ENCODE measurements at places on chromosomes 13 and 19.
A peak's percentile ranks its signal among the peaks of the same experiment; 100 is the strongest.

GRCh38 chr13:25844559-25845434 lies 207.0 kb downstream of the SHISA2 start:
- DNase-seq, result peak; percentile 7

GRCh38 chr13:89361909-89362308 lies 1690.7 kb downstream of the SLITRK5 start:
- DNase-seq, result no peak

- no peak for DNase-seq
Observed at GRCh38 chr13:24899601-24900000, 135.6 kb downstream of the RNF17 start.

- DNase-seq, result no peak
Observed at GRCh38 chr13:106691341-106691740, 123.4 kb upstream of the ARGLU1 start.

DNA sequence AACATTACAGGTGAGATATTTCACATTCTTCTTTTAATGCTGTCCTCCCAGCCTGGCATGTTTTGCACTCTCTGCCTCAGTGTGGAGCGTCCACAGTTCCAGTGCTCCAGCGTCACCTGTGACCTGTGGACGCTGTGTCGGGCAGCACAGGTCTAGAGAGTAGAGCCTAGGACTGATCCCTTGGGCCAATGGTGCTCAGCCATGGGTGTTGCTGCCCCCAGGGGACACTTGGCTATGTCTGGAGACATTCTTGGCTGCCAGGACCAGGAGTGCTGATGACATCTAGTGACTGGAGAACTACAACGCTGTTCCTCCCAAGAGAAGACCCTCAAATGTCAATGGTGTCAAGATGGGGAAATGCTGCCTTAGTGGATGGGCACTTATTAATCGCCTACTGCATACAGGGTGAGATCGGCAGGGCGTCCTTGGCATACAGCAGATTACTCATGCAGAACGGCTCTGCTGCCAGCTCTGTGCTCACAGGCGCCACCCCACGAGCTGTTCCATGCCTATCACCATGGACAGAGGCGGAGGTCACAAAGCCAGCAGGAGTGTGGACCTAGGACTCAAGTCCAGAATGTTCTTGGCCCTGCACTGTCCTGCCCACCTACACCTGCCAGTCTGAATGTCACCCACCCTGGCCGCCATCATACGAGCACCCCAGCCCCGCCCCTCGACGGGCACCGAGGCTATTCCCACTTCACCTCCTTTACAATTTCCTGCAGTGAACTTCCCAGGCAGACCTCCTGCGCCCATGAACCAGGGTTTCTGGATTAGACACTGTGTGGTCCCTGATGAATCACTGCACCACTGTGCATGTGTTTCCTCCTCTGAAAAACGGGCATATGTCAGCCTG lies 13.9 kb upstream of the MADCAM1 start:
- DNase-seq, result no peak

DNA sequence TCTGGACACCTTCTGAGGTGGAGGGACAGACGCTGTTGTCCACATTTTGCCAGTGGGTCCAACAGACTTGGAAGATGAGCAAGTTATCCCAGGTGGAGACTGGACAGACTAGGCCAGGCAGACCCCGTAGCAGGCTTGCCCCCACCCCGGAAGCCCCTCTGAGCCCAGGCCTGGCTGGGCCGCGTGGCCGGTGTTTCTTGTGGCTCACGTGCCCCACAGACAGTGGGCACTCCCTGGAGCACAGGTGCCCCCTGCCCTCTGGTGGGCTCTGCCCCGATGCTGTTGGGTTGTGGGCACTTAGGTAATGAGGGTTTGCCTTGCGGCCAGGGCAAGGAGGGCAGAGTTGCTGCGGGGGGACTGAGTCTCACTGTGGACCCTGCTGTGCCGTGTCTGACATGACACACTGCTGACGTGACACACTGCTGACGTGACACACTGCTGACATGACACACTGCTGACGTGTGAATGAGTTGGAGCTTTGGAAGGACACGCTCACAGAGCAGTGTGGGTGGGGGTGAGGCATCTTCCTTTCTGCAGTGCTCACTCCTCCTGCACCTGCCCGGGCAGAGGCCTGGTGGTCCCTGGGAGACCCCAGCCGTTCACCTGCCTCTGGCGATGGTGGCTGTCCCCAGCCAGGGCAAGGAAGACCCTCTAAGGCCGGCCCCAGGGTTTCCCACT lies 25.1 kb downstream of the DOT1L start:
- peak; percentile 15 for DNase-seq

- DNase-seq, result no peak
Observed at GRCh38 chr13:103351035-103351828, 285.0 kb upstream of the SLC10A2 start.

DNA sequence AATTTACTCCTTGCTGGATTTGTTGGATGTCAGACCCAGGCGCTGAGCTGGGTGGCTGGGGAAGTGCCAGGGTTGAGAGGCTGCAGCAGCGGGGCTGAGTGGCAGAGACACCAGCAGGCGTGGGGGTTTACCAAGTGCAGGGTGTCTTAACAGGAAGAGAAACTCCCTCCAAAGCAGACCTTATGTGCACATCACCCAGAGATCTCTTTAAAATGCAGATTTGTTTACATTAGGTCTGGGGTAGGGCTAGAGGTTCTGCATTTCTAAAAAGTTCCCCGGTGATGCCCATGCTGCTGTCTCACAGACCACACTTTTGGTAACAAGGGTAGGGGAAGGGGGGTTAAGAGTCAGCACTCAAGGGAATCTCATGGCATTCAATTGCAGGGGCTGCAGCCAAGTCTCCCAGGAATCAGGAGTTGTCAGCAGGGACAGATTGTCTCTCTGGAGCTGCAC lies 80.7 kb upstream of the OLFM4 start:
- DNase-seq, result no peak

- no peak for DNase-seq
Observed at GRCh38 chr19:47819858-47820257, 1.9 kb upstream of the CRX start.

DNA sequence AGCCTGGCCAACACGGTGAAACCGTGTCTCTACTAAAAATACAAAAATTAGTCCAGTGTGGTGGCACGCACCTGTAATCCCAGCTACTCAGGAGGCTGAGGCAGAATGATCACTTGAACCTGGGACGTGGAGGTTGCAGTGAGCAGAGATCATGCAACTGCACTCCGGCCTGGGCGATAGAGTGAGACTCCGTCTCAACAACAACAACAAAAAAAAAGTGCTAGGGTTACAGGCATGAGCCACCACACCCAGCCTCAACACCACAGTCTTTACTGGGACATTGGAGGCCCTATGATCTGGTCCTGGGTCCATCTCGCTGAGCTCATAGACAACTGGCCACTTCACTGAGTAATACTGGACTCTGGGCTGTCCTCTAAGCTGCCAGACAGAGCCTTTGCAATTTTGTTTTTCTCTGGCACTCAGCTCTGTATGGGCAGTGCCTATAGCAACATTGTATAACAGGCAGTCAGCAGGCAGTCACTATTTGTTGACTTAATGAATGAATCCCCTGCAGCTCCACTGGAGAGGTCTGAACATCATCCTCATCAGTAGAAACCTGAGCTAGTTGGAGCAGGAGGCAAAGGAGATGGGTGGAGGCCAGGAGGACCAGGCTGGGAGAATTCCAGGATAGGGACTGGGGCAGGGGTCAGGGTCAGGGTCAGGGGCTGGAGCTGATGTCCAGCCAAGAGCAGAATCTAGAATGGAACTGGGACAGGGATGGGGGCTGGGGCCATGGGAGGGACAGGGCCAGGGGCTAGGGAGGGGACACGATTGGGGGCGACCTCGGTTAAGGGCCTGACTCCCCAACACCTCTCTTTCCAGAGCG lies 8.1 kb downstream of the BLOC1S3 start:
- no peak for DNase-seq

DNA sequence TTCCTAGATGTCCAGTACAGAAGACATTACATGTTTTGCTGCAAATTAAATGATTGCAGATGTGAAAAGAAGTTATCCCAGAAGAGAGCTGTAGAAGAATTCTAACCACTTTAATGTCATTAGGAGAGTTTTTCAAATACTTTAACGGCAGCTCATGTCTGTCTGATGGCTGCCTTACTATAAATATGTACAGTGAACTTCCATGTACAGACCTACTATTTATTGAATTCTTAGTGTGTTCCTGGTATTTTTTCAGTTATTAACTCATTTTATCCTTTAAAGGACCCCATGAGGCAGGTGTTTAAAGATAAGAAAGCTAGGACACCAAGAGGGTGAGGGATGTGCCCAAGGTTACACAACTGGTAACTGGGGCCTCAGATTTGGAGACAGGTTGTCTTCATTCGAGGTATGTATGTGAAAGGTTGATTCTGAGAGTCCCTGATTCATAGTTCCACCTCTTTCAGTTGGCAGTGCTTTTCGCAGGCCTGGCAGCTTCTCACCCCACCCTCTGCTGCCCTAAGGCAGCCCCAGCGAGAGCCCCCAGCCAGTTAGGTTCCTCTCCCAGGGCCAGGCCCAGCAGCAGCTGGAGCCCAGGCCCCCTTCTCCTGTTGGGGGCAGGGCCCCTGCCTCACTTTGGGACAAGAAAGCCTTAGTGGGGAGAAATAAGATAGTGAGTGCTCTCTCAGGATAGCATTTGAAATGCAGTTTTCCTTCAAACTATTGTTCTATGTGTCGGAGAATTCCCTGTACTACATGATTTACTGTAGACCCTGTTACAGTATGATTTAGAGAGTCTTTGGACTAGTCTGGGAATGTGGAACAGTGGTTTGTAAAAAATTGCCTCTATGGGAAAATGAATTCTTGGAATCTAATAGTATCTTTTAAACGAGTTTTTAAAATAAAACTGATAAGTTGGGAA lies 67.7 kb upstream of the TEX29 start:
- peak; percentile 55 for DNase-seq

DNA sequence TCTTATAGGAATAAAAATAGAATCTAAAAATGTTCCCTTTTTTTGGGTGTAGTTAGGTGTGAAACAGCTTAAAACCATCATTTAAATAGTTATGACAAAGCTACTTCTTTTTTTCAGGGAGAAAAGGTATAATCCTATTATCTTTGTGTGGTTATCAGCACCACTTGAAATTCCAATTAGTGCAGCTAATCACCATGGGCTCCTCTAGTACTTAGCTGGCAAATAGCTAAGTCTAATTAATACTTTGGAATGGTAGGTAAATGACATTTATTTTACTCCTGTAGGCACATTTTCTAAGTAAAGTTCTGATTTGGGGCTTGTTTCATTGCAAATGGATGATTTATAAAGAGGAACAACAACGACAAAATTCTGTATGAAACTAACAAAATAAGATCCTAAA lies 132.6 kb downstream of the OLFM4 start:
- DNase-seq, result no peak

GRCh38 chr13:27474751-27475268 lies 24.4 kb upstream of the MTIF3 start:
- no peak for DNase-seq

GRCh38 chr13:39249982-39250381 lies 211.7 kb downstream of the NHLRC3 start:
- no peak for DNase-seq

- DNase-seq, result no peak
Observed at GRCh38 chr13:93320942-93321341, 94.3 kb downstream of the GPC6 start.

- no peak for DNase-seq
Observed at GRCh38 chr19:48617146-48617937, 1.6 kb downstream of the RPL18 start.

DNA sequence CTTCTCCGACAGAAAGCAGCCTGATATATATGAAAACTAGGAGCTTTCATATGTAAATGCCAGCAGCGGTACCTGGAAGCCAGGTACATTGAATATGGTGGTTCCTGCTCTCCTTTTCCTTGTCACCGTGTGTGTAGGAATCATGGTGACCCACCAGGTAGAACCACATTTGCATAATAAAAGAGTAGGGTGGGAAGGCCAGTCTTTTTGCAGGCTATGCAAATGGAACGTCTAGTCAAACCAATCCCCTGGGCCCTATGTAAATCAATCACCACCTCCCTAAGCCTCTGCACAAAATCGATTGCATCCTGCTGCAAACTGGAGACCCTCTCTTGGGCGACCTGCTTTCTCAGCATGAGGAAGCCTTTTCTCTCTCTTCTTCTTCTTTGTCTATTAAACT lies 22.2 kb upstream of the ZNF181 start:
- no peak for DNase-seq

DNA sequence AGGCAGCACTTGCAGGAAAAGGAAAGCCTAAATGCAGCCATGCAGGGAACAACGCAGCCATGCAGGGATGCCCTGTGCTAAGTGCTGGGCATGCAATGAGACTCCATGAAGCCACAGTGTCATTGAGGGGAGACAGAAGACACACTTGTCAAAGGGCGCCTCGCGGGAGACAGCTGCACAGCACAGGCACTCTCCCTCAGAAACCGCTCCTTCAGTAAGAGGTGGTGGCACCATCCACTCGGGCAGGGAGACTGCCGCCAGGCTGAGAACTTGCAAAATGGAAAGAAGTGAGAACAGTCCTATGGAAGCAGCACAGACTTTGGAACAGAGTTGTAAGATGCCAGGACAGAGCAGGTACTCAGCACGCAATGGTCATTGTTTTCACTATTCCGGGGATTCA lies 51.1 kb downstream of the GGACT start:
- DNase-seq, result no peak

DNA sequence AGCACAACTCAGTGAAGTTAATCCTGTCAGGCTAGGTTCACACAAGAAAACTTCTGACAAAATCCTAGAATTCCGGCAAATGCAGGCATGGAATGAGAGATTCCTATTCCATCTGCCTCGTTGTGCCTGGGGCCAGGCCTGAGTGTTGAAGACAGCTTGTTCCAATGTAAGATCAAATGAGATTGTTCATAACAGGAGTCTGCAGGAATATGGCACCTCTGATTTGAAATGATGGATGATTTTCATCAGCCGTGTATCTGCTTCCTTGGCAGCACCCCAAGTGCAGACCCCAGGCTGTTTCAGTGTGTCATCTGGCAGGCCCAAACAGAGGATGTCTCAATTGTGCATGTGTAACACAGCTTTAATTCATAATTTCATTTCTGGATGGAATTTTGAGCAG lies 35.3 kb upstream of the SACS start:
- no peak for DNase-seq

DNA sequence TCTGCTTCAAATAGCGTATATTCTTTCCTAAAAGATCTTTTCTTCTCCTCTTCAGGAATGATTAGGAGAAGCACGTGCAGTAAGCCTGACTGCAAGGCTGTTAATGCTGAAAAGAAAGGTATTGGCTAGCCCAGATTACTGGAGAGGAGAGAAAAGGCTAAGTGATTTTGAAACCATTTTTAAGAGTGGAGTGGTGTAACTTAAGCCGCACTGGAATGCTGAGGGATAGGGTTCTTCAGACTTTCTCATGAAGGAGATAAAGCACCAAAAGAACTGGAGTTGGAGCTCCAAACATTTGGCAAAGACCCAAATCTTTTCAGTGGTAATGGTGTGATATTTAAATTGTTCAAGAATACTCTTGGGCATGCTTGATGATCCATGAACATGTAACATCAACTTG lies 388.3 kb downstream of the COG6 start:
- DNase-seq, result no peak

- no peak for DNase-seq
Observed at GRCh38 chr13:113146750-113147149, 11.7 kb upstream of the PROZ start.

GRCh38 chr19:18128044-18128443 lies 24.9 kb upstream of the PIK3R2 start:
- no peak for DNase-seq

- DNase-seq, result no peak
Observed at GRCh38 chr13:52933547-52934210, 85.2 kb upstream of the PCDH8 start.

GRCh38 chr13:67791047-67791446 lies 560.9 kb upstream of the PCDH9 start:
- DNase-seq, result no peak

- DNase-seq, result no peak
Observed at GRCh38 chr13:93270769-93271742, 44.4 kb downstream of the GPC6 start.

GRCh38 chr19:39211731-39212374 lies 7.8 kb upstream of the SYCN start:
- DNase-seq, result no peak

Measured in fibroblast of gingiva (primary cell).